WTC11 (cell line): ENCODE measurements at places on chromosomes 3 and 15.

DNA sequence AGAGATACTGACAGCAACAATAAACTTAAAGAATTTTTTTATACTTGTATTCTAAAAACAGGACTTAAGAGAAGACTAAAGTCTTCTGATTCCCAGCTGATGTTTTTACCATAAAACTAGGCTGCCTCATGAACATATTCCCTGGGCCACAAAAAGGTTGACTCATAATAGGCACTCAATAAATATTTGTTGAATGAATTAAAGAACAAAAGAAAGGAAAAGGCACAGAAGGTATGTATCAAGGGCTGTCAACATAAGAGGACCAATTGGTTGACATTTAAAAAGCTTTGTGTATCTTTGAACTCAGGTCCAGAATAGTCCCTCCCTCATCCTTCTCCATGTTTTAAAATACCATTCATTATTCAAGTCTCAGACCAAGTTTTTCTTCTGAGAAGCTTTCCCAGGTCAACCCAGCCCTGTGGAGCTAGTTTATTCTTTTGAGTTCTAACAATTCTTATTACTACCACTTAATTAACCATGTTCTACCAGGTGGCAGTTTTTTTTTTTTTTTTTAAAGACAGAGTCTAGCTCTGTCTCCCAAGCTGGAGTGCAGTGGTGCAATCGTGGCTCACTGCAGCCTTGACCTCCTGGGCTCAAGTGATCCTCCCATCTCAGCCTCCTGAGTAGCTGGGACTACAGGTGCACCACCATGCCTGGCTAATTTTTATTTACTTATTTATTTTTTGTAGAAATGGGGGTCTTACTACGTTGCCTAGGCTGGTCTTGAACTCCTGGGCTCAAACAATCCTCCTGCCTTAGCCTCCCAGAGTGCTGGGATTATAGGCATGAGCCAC is 17.5 kb upstream of the ARHGEF3 start:
- no peak for DNase-seq

GRCh38 chr3:44223299-44223698 is 18.4 kb upstream of the TOPAZ1 start:
- DNase-seq: no peak

- peak; percentile 22 for DNase-seq
Measured at GRCh38 chr15:36810656-36811449, 231.4 kb downstream of the CDIN1 start.

GRCh38 chr15:89813381-89814111 is 1.1 kb downstream of the ANPEP start:
- DNase-seq: no peak

GRCh38 chr3:77726517-77726916 is 686.6 kb downstream of the ROBO2 start:
- DNase-seq: no peak

DNA sequence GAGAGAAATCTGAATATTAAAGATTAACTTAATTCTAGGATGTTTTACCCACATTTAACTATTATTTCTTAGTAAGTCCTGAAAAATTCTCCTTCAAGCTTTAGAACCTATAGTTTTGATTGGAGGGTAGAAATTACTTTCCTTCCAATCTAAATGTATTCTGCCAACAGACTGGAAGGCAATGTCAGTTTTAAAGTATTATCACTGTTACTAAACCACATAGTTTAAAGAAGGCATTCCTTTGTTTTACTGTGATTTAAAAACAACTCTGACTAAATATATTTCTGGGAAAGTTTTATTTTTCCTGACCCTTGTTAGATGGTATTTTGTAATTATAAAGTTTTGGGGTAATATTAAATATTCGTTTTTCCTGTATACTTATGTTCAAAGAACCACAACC is 382.5 kb downstream of the TBC1D5 start:
- DNase-seq: no peak

GRCh38 chr3:32316319-32316718 is 75.3 kb upstream of the CMTM7 start:
- DNase-seq: no peak

DNA sequence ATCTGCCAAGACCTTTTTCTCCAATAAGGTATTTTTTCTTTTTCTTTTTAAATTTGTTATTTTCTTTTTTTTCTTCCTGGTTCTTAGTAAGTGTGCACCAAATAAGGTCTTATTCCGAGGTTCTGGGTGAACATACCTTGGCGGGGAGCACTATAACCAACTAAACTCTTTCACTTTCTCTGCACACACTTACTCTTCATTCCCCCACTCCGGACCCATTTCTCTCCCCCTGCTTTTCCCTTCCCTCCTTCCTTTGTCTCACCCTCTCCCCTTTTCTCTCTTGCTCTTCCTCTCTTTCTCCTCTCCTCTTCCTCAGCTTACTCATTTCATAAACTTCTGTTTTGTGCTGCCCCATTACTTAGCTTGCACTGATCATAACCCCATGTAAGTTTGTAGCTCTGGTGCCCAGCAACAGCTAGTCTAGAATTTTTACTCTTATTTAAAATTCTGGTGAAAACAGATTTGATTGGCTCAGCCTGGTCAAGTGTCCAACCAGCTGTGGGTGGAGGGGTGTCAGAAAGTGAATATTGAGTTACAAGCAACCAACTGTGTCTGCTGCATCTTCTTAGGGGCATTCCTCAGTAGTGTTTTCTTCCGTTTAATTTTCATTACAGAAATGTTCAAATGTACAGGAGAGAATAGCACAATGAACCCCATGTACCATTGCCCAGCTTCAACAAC is 297.5 kb downstream of the SHQ1 start:
- DNase-seq: no peak

DNA sequence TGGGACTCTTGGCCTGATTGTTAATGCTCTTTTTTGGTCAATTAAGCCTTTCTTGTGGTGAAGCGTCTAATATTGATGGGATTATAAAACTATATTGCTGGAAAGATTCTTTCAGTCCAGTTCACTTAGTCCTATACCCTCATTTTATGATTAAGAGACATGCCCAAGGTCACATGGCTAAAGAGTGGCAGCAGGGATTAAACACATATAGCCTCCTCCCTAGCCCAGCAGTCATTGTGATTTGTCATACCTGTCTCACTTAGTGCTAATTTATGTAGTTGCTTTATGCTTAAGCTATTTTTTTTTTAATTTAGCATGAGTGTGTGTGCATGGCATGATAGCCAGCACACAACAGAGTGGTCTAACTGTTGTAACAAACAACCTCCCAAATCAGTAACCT is 9.5 kb downstream of the PARP14 start:
- DNase-seq: no peak

DNA sequence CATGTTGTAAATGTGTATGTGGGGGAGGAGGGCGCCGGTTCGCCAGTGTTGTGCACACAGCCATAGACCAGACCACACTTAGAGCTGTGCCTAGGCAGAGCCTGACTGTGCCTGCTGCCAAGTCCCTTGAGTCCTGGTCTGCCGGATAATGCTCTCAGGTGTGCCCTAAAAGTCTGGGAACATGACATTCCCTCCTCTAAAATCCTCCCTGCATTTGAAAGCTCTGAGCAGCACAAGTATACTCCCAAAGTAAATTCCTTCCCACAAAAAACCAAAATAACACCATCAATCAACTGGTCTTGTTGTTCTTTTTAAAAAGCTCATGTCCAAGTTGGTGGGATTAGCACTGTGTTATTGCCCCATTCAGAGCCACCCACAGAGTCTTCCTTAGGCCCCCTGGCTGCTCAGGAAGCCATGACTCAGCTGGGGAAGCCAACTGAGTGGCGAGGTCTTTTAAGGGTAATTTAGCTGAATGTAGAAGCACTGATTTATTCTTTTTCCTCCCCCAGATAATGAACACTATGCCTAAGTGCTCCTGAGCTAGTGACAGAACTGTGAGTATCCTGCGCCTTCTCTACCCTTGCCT is 147.8 kb upstream of the MCTP2 start:
- no peak for DNase-seq

GRCh38 chr3:152128356-152128755 is 140.4 kb upstream of the MBNL1 start:
- no peak for DNase-seq

DNA sequence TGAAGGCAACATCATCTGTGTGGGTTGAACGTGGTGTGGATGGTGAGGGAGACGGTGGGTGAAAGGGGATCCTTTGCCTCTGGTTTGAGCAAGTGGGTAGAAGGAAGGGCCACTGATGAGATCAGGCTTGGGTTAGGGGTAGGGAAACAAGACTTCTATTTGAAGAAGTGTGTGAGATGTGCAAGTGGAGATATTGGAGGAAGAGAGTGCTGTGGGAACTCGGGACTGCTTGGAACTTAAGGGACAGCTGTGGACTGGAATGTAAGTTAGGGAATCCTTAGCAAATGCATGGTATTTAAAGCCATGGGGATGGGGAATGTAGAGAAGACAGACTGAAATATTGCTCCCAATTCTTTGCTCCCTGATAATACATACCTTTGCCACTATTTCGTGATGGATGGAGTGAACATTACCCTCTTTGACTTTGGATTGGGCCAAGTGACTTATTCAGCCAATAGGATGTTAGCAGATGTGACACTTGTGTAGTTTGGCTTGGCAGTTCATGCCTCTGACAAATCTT is 30.2 kb upstream of the AMOTL2 start:
- no peak for DNase-seq

DNA sequence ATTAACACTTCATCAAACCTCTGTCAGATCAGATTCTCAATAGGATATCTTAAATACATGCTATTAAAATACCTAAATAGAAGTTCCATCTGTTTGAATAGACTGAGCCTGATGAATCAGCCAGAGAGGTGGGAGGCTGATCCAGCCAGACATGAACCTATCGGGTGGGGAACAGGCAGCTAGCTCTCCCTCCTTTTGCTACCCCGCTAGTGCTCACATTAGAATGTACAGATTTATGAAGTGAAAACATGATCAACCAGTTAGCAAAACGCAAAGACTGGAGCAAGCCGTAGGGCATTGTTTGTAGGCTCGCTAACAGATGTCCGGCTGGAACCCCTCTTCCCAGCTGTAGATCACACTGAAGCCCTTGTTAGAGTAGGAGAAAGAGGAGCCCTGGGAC is 54.4 kb downstream of the GTF2E1 start:
- DNase-seq: no peak
